ENCODE measurements at places on chromosomes 7 and 10. TPM values are rescaled to one million over a fixed set of nuclear protein-coding genes. Genes with fewer than 3 reads are reported as not detected.
A peak's percentile ranks its signal among the peaks of the same experiment; 100 is the strongest.

- no peak for DNase-seq
These were observed 802.9 kb upstream of the COBL start for GRCh38 chr7:52119537-52119936.

DNA sequence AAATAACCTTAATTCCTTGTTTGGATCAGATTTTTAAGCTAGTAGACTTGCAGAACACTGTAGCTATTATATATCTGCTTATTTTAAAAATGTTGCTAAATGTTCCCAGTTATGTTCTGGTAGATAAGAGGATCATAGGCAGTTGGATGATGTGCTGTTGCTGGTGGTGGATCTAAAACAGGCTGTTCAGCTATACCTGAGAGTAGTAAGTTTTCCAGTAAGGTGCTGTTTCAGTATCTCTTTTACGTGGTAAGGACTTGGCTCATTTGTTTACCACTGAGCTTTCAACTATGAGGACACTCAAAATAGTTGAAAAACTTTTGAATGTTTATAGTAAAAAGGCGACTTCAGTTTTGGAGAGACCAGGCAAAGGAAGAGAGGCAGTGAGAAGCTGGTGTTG is 180.9 kb downstream of the CDK14 start:
- no peak for DNase-seq

DNA sequence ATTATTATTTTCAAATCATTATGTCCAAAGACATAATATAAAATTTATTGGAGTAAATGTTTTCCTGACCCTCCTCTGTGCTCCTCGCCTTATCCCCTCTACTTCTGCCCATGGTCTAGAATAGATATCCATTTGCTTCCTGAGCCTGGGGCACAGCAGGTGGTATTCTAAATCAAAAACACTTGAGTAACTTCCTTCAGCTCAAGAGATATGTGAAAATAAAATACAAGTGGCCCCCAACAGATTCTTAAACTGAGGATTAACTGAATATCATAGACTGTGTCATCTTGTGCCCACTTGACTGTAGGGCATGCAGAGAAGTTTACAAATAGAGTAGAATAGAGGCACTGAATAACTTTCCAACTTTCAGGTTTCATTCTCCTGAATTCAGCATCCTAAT is 59.1 kb downstream of the HGF start:
- DNase-seq, result no peak

- no peak for DNase-seq
These were observed 100.3 kb downstream of the FAS start for GRCh38 chr10:89090756-89091445.

GRCh38 chr10:110395350-110396283 is 90.9 kb upstream of the SMNDC1 start:
- DNase-seq, result no peak

DNA sequence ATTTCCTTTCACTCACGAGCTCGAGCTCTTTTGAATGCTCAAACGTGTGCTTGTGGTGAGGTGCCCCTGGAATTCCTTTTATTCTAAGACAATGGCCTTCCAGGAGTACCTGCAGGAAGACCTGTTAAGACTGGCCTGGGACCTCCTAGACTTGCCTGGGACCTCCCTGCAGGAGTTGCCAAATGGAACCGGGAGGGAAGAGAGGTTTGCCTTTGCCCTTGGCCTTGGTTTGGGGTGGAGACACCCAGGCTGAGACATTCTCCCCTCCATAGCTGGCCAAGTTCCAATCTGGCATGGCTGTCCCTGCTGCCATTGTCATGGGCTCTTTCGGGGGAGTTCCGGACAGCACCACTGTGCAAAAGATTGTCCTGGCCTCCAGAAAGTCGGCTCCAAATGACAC is 39.7 kb downstream of the DNAJB12 start:
- no peak for DNase-seq

DNA sequence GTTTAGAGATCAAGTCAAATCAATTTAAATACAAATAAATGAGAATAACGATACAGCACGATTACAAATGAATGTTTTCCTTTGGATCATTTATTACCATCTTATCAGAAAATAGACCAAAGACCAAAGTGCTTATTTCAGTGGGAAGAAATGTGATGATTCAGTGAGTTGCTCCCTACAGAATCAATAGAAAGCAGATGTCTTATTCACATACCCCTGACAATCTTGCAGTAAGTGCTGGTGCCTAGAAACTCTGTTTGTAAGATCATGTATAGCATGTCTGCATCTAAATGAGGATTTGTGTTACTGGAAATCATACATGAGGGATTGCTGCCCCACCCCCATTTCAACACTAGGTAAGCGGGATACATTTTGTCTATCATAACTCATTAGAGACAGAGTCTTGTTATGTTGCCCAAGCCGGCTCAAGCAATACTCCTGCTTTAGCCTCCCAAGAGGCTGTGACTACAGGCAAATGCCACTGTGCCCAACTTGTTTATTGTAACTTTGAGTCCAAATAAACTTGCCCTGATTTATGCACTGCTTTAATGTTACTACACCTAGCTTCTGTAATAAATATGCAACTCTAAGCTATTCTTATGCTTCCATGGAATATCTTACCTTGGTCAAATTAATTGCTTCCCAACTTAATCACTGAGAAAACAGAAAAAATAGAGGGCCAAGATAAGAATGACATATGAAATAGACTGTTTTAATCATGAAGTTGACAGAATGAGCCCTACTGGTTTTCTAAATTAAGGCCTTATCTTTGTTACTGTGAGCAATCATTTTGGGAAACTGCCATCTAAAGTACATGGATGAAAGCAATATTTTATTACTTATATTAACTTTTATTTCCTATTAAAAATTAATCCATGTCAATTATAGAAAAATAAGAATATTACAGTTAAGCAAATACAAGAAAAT is 82.5 kb downstream of the AHR start:
- no peak for DNase-seq

- DNase-seq, result no peak
These were observed 9.2 kb downstream of the BNIP3 start for GRCh38 chr10:131972474-131973071.

- DNase-seq, result no peak
These were observed 58.1 kb upstream of the SLC35B4 start for GRCh38 chr7:134374791-134375190.

GRCh38 chr10:95501203-95502094 is 59.7 kb downstream of the SORBS1 start:
- no peak for DNase-seq

DNA sequence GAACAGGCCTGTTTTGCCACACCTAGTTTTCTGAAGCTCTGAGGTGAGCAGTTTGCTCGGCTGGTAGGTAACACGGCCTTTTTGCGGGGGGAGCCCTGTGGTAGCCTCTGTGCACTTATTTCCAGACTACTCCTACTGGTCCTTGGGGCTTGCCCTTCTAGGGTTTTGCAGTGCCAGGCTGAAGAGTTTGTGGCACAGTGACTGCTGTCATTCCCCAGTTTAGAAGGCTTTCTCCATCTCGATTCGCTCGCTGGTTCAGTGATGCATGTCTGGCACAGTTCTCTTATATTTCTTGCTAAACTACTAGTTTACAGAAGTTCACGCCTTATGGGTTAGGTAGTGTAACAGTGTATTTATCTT is 711 bp downstream of the KIF20B start:
- no peak for DNase-seq

DNA sequence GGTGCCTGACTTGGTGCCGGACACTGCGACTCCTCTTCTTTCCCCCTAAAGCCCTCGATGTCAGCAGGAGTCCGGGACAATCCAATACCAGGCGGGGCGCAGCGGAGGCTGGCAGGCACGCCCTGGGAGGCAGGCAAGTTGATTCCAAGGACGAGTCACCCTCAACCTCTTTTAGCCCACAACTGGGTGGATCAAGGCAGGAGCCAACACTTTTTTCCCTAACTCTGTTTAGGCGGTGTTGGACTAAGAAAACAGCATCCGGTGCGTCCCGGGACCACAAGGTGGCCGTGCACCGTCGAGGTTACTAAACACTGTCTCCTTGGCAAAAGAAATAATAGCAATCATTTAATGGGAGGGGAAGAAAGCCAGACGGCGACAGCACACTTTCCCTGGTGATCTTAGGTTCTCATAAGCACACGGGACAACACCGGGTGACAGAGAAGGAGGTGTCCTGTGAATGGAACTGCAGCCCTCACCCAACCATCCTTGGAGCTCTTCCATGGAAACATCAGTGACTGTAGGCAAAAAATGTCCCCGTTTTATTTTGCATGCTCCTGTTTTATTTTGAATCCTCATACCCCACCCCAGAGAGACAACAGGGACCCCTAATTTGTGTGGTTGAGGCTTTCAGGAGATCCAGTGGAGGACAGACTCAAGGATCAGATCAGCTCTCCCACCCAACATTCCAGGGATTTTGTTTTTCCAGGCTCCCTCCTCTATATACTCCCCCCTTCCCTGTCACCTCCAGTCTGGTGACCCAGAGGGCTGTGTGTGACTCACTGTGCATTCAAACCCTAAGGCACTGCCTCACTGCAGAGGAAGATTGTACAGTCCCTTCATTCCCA is 1.3 kb upstream of the CALCR start:
- DNase-seq, result peak; percentile 59

- no peak for DNase-seq
These were observed 6.2 kb upstream of the FOXK1 start for GRCh38 chr7:4675771-4676367.

DNA sequence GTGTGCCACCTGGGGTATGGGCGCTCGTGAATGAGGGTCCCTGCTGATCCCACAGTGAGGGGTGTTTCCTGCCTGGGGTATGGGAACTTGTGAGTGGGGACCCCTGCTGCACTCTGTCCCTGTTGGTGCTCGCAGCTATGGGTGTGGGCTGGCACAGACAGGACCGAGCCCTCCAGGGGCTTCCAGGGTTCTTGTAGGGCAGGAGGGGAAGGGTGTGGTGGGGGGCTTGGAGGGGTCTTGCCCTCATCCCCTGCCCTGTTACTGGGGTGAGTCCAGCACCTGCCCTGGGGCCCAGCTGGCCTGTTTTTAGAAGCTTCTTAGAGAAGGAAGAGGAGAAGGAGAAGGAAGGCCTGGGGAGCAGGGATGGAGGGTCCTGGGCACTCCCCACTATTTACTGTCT is 377.0 kb upstream of the NUPR2 start:
- no peak for DNase-seq

DNA sequence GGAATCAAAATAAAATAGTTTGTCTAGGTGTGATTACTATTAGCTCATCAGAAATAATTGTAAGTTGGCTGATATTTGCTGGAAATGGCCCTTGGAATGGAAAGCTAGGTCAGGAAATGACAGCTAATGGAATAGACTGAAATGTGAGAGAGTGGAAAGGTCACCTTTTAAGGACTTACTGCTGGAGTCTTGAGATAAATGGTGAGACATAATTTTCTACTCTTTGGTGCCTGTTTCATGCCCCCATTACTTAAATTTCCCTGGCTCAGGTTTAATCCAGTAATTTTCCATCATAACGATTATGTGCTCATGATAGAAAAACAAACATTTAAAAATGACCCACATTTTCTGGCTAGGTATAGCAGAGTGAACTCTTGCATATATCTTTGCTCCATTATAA is 123.6 kb downstream of the ADAM22 start:
- DNase-seq, result no peak

DNA sequence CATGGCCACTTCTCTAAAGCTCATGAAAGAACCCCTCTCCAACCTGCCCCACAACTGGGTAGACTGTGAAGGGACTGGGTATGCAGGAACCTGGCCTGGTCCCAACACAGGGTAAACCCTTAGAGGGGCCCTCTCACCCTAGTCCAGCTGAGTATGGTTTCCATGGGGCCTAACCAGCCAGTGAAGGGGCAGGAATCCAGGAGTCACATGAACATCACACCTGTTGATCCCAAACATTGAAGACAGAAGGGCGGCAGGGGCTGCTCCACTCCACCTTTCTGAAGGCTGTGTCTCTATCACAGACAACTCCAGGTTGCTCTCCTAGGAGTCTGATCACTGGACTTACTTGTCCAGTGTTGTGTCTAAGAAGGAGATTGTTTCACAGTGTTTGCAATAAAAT is 30.8 kb downstream of the GRID1 start:
- no peak for DNase-seq

DNA sequence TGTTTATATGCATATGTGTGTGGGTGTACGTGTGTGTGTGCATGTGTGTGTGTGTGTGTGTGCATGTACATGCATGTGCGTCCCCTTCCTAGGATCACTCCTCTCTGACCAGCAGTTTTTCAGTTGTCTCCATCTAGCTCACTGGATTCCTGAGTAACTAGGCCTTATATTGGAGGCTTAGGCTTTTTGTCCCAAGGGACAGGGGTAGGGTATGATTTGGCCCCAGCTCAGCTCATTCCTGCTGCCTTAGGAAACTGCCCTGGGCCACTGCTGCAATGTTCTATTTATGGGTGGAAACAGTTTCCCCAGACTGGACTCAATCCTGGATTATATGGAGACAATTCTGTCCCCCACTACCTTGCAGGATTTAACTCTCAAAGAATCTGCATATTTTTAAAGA is 68.8 kb upstream of the SDK1 start:
- DNase-seq, result no peak

DNA sequence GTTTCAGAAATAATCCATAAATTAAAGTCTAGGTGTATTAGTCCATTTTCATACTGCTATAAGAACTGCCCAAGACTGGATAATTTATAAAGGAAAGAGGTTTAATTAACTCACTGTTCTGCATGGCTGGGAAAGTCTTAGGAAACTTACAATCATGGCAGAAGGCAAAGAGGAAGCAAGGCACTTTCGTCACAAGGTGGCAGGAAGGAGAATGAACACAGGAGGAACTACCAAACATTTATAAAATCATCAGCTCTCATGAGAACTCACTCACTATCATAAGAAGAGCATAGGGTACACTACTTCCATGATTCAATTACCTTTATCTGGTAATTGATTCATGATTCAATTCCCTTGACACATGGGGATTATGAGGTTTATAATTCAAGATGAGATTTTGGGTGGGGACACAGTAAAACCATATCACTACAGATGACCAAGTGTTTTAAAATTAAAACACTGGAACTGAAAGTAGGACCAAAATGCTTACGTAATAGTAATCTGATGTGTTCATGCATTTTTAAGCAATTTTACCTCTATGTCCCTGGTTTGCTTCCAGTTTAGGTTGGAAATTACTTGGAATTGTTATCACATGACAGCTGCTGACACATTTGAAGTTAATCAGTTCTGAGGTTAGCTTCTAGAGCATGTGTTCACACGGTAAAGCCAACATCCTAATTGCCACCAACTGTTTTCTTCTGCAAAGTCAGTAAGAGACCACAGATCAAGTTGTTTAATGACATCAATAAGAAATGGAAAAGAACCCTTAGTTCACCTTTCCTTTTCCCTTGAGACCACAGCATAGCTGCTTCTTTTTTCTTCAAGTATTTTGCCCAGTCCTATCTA is 48.4 kb upstream of the SEMA3C start:
- DNase-seq, result no peak

- DNase-seq, result peak; percentile 80
These were observed 923 bp downstream of the TRIL start for GRCh38 chr7:28957064-28957750.

DNA sequence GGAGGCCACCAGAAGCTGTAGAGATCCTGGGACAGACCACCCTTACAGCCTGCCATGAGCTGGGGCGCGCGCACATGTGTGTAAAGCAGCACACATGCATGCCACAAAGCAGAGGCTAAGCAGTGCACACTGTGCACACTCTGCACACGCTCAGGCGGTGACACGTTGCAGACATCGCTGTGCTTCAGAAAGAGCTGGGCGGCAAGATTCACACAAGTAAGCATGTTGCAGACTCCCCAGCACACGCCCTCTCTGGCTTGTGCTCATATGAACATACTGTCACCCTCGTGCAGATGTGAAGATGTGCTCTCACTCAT is 478.9 kb downstream of the DNAJB6 start:
- no peak for DNase-seq

CLCN1 gene
- 0.36 TPM for polyA plus RNA-seq

INSYN2A gene
- polyA plus RNA-seq, result 0.08 TPM

CFTR gene
- 0.27 TPM for polyA plus RNA-seq

POLR2J2 gene
- polyA plus RNA-seq, result 2.1 TPM

RADIL gene
- polyA plus RNA-seq, result 7.6 TPM

MYOF gene
- polyA plus RNA-seq, result 0.94 TPM

CFAP46 gene
- 2.6 TPM for polyA plus RNA-seq

ASIC3 gene
- polyA plus RNA-seq, result 1.6 TPM
